ENCODE measurements at places on chromosomes 12 and 14. TPM values are rescaled to one million over a fixed set of nuclear protein-coding genes. Genes with fewer than 3 reads are reported as not detected.

- no peak for DNase-seq
Measured at GRCh38 chr14:104546591-104547309, 32.8 kb upstream of the C14orf180 start.

DNA sequence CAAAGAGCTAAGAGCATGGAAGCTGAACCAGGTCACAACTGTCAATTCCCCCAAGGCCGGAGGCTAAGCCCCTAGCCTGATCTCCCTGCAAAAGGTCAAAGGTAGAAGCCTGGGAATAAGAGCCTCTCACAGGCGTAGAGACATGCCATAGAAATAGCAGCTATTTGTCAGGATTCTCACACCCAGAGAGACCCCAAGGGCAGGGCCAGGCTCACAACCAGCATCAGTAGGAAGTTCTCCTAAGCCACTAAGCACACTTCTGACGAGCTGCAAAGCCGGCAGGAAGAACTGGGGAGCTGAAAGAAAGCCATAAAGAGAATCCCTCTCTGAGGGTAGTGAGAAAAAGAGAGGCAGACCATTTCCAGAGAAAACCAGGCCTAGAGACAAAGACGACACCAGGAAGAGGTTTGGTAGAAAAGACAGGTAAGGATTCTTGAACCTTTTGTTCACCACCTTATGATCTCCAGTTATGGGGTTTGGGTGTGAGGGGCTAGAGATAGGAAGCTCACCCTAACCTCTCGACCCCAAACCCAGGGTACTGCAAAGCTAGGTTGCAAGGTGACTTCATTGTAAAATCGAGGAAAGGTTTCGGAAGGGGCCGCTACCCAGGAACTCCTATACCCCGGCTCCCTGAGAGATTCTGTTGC lies 1.0 kb downstream of the SMARCC2 start:
- DNase-seq, result peak; percentile 18

SLC35F4 gene
- not detected for total RNA-seq

GRCh38 chr12:67969134-67969802 lies 20.0 kb upstream of the IFNG-AS1 start:
- no peak for DNase-seq

Measured in glutamatergic neuron (in vitro differentiated cells).